Activated CD4-positive, alpha-beta T cell treated with anti-CD3 and anti-CD28 coated beads, Interleukin-2, amount 50 U/mL, for 24 hours (primary cell): ENCODE measurements at places on chromosomes 2 and 18.

DNA sequence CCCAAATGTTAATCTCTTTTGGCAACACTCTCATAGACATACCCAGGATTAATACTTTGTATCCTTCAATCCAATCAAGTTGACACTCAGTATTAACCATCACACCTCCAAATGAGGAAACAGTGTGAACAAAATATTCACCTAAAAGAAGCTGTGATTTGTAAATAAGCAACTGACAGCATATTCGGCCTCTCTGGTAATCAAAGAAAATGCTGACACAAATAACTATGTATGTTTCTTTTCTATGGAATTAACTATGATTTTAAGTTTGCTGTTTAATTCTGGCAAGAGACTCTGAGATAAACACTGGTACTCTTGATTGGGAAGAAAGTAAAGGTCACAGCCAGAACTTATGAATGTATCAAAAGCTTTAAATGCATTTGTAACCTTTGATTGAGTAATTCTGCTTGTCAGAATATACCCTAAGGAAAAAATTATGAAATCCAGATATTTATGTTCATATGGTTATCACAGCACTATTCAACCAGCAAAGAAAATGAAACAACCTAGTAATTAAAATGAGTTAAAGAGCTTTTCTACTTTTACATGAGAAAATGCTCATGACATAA is 3.6 kb upstream of the GYPC start:
- no peak for DNase-seq

GRCh38 chr2:28607730-28608499 is 112.1 kb downstream of the PLB1 start:
- no peak for DNase-seq

GRCh38 chr2:39375917-39376316 is 61.2 kb downstream of the MAP4K3 start:
- DNase-seq: no peak

DNA sequence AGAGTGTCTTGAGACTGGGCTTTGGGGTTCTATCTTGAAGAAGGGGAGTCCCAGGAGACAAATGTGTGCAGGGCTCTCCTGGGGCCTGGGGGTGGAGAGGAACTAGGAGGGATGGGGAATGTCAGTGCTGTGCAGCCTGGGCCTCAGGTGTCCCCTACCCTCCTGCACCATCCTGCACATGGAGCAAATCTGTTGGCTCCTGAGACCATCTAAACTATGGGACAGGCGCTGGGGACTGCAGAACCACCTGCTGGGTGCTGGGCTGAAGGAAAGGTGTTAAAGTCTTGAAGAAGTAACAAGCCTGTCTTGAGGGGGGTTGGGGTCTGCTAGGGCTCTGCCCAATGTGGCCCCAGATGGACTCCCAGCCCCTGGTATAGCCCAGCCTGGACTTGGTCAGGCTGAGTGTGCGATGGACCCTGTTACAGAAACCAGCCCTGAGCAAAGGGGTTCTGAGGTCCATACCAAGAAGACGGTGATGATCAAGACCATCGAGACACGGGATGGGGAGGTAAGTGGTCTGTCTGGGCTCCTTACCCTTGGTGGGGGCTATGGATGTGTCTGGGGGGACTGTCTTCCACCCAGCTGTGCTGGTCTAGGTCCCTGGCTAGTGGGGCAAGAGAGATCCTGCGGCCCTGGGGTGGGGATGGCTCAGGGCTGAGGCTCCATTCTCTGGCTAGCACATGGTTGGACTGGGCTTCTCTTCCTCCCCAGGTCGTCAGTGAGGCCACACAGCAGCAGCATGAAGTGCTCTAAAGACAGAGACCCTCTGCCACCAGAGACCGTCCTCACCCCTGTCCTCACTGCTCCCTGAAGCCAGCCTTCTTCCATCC is 7.3 kb downstream of the DES start:
- no peak for DNase-seq

DNA sequence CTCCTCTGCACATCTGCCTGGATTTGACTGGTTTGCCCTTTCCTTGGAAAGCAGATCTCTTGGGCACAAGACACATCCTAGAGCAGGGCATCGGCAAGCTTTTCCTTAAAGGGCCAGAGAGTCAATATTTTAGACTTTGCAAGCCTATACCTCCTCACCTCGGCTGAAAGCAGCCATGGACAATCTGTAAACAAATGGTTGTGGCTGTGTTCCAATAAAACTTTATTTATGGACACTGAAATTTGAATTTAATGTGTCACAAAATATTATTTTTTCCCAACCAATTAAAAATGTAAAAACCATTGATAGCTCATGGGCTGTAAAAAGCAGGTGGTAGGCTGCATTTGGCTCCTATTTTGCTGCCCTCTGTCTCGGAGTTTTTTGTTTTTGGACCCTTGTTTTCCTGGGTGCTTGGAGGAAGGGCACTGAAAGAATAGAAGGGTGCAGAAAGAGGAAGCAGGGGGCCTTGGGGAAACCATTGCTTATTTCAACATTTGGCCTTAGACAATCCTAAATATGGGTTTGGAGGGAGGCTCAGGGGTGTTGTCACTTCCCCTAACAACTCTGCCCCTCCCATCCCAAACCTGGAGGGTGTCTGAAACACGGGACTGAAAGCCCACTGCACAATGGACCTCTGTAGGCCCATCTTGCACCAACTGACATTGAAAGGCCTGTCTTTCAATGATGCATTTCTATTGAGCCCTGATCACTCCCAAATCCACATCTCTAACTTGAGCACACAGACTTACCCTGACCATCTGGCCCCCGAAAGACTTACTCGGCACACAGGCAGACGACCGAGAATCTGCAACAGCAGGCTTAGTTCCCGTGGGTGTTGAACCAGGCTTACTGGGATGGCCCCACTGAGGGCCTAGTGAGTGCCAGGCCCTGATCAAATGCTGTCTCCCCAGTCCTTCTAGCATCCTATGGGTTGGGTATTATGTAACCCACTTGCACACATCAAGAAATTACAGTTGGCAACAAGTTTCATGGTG is 7.1 kb upstream of the ZFP36L2 start:
- DNase-seq: no peak

GRCh38 chr2:48601349-48601748 is 16.3 kb upstream of the GTF2A1L start:
- no peak for DNase-seq

DNA sequence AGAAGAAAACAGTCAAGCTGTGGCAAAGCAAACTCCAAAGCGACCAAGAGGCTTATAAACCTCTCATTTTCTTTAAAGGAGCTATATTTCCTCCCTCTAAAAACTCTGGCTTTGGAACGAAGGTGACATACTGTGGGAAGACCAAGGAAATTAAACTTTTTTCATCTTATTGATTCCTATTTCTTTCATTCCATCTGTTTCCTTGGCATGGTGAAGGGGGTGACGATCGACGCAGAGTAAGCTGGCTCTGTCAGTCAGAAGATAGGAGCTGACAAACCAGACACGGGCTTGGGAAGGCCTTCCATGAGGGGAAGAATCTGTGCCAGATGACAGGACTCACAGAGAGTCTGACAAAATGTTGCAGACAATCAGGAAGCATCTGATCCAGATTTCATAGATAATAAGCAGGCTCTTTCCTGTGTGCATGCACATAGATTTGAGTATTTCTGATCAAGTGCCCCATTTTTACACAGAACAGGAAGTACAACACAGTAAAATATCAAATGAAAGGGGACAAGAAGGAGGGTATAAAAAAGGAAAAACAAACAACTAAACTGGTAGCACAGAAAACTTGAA is 261.7 kb downstream of the SATB2 start:
- no peak for DNase-seq

DNA sequence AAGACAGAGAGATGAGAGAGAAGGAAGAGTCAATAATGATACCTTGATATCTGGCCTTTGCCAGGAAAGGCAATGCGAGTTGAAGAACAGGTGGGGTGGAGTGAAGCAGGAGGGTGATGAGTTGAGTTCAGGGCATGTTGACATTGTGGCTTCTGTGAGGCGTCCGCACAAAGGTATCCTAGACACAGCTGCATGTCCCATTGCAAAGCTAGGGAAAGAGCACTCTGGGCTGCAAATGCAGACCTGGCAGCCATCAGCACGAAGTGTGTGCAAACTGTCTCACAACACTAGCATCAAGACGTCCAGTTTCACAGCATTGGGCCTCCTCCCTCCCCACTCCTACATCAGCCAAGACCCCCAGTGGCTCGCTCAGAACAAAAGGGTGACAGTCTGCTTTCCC is 36.1 kb downstream of the TEX51 start:
- DNase-seq: no peak

DNA sequence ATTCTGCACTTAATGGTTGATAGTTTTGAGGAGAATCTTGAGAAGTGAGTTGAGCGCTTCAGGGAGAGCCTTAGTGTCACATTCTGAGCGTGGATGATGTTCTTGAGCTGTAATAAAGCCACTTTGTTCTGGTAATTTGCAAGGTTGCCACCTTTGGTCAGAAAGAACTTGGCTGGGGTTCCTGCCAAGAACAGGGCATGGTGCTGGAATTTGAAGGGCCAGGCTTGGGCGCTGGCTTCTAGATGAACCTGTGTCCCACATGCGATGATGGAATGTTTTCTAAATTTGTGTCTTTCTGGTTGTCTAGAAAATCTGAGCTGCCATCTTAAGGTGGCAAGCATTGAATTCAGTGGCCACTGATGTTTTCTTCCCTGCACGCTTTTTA is 124.1 kb upstream of the EML6 start:
- DNase-seq: no peak

DNA sequence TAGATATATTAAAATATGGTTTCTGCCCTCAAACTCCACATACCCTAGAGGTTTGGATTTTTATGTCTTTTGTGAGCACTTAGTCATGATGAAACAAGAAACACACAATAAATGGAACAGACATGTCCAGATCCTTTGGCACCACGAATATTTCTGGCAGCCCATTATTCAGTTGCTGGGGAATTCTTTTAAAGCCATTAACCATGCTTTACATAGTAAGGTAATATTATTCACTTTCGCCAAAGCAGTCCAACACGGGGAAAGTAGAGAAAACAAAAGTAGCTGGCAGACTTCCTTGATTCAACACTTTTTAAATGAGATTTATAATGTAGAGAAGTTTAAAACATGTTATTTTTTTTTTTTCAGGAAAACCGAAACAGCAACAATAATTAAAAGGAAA is 235.4 kb downstream of the PIEZO2 start:
- DNase-seq: no peak

DNA sequence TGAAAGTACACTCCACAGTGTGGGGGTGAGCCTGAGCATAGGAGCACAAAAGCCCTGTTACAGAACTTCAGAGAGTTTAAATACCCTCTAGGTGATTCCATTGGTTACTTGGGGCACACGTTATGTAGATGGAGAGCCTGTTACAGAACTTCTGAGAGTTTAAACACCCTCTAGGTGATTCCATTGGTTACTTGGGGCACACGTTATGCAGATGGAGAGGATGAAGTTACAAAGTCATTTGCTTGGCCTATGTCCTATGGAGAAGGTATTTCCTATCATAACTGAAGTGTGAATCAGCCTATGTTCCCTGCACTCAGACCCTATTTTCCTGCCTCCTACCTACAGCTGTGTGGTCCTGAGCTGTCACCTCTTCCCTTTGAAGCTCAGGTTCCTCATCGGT is 3.8 kb upstream of the CAPN10 start:
- DNase-seq: no peak

- DNase-seq: no peak
Observed at GRCh38 chr2:128172191-128172590, 81.2 kb downstream of the UGGT1 start.

GRCh38 chr2:30147715-30148610 is 1.2 kb downstream of the YPEL5 start:
- DNase-seq: peak; percentile 54

DNA sequence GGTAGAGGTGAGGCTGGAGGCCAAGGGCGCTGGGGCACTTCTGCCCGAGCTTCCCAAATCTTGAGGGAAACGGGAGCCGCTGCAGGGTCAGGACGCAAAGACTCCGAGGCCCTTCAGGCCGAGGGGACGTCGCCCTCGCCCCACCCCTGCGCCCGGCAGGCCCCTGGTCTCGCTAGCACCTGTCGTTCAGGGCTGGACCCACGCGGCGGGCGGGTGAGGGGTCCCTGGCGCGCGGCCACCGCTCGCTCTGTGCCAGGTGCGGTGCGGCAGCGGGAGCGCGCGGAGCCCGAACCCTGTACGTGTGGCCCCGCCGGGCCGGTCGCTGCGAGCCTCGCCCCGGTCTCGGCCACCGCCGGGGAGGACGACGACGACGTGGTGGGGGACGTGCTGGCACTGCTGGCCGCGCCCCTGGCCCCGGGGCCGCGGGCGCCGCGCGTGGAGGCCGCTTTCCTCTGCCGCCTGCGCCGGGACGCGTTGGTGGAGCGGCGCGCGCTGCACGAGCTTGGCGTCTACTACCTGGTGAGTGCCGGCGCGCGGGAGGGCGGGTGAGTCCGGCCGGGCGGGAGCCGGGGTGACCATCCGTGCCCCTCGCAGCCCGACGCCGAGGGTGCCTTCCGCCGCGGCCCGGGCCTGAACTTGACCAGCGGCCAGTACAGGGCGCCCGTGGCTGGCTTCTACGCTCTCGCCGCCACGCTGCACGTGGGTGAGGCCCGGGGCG is 4.9 kb downstream of the ERFE start:
- no peak for DNase-seq

DNA sequence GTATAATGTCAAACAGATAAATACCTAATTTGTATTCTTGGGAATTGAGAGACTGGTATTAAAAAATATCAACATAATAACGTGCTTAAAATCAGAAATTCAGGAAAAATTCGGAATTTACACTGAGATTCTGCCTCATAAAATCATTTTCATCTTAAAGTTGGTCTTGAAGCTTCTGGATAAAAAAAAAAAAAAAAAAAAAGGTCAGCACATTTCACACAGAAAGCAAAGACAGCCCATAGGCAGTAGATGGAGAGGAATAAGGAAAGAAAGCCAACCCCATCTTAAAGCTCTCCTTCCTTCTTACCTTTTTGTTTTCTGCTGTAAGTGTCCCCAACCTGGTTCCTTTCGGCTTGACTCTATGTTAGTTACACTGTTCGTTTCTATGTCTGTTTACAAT is 41.5 kb upstream of the ALK start:
- no peak for DNase-seq

DNA sequence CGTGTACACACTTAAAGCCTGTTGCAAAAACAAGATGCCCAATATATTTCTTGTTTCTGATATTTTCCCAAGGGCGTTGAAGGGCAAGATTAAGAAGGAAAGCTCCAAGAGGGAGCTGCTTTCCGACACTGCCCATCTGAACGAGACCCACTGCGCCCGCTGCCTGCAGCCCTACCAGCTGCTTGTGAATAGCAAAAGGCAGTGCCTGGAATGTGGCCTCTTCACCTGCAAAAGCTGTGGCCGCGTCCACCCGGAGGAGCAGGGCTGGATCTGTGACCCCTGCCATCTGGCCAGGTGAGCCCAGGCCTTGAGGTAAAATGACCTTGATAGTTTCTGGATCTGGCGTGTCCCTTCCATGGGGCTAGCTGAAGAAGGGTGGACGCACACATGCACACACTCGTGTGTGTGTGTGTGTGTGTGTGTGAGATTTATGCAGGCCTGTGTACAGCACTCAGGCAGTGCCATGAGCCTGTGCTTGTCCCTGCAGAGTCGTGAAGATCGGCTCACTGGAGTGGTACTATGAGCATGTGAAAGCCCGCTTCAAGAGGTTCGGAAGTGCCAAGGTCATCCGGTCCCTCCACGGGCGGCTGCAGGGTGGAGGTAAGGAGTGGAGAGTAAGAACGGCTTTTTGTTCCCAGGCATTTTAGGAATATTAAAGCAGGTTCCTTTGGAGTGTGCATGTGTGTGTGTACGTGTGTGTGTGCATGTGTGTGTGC is 23.6 kb downstream of the MLPH start:
- no peak for DNase-seq
